NCI-H146 (cell line): ENCODE measurements at places on chromosomes 2 and 18.

DNA sequence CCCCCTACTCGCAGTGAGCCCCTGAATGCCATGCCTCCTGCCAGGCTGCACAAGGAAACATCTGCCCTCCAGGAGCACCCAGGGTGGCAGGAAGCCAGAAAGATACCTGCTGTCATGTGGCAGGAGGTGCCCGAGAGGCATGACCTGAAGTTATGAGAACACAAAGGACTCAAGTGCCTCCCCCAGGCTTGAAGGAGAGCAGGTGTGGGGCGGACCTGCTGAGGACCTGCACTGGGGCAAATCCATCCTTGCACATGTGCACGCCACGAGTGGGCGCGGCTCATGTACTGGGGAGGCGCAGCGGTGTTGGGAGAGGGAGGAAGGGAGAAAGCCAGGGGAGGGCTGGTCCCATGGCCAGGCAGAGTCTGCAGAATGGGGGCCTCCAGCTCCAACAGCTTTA, 26.9 kb downstream of the SDC1 start:
- DNase-seq: peak; percentile 44

DNA sequence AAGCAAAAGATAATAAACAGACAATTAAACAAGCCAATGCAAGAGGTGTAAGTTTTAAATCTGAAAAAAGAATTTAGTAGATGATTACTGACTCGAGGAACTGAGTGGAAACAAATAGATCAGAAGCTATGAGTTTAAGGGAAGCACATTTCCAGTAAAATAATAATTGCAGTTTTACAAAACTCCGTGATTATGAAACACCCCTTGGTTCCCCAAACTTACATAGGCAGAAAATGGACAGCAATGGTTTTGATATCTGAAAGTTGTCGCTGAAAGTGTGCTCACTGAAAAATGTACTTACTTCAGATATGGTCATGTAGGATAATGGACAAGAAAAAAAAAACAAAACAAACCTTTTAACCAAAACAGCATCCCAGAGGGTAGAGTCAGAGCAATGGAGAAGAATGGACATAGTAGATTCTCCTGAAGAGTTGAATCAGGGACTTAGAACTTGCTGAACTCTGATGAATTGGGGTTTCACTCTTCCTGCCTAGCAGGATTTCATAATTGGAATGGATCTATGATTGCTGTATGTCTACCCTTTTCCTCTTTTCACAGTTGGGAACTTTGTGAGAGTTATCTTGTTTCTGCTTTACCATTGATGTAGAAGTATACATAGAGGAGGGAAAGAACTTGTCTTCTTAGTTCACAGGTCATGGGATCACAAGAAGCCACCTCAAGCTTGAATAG, 305.6 kb upstream of the ZEB2 start:
- no peak for DNase-seq

GRCh38 chr2:236901956-236902355, 183.7 kb upstream of the COPS8 start:
- no peak for DNase-seq

DNA sequence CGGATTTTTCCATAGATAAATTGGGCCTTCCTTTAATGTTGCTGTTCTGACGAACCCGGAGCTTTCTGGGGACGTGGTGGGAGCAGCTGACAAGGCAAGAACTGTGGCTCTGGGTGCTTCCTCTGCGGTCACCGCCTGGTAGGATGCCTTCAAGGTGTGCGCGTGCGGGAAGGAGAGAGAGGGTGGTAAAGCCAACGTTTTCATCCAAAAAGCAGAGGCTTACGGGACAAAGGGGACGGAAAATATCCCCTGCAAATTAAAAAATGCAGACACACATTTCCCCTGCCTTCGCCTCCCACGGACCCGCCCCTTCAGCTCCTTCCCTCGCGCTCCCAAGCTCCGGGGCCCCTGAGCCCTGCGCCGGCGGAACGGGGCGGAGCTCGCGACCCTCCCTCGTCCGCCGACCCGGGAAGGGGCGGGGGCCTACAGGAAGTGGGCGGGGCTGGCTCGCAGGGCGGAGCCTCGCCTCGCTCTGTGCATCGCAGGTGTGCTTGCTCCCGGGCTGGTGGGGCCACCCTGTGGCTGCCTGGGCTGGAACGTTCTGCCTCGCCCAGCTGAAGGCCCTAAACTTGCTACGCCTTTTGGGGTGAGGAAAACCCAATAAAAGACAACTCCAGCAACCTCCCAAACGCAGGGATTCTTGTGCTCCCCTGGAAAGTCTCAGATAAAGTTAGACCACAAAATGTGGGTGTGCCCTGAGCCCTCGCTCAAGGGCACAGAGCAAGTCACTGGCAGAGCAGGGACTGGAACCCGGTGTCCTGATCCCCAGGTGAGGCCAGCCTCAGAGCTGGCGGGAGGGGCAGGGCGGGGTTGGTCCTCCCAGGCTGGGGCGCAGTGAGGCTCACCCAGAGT, 25.4 kb upstream of the SLC66A3 start:
- DNase-seq: peak; percentile 87

DNA sequence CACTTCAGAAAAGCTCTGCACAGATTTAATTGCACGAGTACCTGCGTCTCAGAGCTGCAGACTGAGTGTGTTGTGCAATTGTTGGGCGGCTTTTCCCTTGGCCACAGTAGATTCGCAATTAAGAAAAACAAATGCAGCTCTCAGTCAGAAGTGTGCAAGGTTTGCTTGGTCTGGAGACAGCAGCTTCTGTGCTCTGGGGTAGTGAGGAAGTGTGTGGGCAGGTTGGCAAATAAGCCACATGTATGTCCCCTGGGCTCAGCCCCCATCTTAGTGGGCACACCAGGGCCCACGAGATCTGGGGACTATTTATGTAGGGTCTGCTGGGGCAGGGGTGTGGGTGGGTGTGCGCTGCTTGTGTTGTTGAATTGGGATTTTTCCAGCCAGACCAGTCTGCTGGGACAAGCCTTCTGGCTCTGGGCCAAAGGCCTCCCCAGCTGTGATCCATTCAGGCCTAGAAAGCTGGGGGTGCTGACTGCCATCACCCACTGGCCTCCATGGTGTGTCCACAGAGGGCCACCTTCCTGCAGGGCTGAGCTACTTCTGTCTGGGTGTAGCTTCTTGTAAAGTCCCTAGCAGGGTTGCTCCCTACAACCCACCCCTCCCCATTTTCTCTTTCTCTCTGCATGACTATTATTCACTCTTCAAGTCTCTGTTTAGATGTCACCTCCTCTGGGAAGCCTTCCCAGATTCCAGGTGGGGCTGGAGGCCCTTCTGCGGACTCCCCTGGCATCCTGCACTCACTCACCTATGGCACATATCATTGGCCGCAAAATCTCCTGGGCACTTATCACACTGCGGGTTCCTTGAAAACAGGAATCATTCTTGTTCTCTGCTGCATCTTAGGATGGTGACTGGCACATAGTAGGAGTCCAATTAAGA, 67.8 kb downstream of the ODC1 start:
- no peak for DNase-seq

GRCh38 chr2:167342769-167343168, 454.5 kb downstream of the XIRP2 start:
- no peak for DNase-seq

- no peak for DNase-seq
Observed at GRCh38 chr2:238489431-238489830, 62.7 kb downstream of the ASB1 start.

DNA sequence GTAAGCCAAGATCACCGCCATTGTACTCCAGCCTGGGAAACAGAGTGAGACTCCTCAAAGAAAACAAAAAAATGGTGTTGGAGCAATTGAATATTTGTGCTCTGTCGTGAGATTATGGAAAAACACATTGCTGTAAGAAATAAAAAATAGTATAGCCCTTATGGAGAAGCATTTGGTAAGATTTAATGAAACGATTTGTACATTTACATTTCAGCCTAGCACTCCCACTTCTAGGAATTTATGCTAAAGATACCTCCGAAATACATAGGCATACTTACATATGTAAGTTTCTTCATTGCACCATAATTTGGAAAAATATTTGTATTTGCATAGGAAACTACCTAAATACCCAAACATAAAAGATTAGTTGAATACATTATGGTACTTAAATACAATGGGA, 8.7 kb upstream of the DTNB start:
- DNase-seq: no peak

GRCh38 chr18:6624271-6624660, 105.2 kb upstream of the ARHGAP28 start:
- DNase-seq: no peak

DNA sequence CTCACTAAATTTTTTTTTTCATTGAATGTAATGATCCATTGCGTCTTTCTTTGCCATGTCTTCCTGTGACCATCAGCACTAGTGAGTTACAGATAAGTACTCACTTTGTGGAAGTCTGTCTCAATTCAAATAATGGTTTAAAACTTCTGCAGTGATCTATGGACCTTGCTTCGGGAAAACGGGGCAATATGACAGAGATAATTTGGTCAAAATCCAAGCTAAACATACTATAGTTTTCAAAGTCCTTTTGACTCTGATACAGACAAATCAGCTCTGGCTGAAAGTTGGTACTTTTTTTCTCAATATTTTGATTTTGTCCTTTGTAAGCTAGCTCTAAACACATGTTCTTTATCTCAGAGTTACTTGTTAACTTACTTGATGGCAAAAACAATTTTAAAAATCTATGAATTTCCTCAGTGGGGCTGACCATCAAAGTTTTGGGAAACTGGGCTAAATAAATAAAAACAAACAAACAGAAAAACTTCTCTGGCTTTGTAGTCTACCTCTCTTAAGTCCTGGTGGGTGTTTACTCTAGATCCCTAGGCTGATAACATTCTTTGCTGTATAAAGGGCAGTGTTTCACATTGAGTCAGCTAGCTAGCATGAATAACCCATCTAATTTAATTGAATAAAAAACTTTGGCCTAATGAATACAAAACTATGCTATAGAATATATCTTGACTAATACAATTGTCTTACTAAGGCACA, 327.6 kb downstream of the RDH14 start:
- DNase-seq: no peak

- no peak for DNase-seq
Observed at GRCh38 chr2:132618734-132619133, 51.3 kb downstream of the LYPD1 start.

DNA sequence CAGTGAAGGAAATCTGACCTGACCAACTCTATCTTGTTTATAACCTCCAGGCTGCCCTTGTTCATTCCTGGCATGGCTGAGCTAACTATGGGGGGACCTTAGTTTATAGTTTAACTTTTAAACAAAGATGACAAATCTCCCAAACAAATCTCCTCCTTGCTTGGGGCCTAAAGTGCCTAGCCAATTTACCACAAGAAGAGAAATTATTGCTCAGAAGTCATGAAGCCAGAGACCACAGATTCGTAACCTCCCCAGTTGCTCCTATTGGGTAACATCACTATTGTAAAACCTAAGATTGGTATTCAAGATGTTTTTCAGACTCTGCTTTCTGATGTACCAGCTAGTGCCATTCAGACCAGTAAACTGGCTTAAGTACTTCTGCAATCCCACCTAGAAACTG, 649.4 kb upstream of the SLC8A1 start:
- no peak for DNase-seq

GRCh38 chr18:46418663-46419260, 238.3 kb downstream of the LOXHD1 start:
- DNase-seq: no peak

DNA sequence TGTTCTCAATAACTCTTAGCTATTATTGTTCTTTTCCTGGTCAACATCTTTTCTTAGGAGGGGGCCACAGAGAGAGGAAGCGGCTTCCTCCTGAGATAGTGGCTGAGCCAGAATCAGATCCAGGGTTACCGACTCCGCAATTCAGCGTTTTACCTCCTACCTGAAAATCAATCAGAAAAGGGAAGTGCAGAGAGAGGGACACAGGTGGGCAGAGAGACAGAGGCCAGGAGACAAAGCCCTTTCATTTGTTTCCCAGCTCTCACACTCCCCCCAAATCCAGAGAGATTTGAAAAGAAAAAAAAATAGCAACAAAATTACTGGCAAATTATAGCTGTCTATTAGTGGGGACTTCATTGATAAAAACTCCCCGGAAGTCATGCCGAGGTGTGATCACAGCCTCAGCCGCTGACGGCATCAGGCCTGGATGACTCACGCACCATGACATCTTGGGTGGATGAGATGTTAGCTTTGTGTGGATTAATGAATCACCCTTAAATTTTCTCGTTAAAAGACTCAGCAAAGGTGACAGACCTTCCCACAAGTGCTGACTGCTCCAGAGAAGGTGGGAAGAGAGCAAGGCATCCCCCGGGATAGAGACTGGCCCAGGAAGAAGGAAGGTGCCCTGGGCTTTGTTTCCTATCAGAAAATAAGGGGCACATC, 120.7 kb downstream of the LOXHD1 start:
- peak; percentile 56 for DNase-seq

DNA sequence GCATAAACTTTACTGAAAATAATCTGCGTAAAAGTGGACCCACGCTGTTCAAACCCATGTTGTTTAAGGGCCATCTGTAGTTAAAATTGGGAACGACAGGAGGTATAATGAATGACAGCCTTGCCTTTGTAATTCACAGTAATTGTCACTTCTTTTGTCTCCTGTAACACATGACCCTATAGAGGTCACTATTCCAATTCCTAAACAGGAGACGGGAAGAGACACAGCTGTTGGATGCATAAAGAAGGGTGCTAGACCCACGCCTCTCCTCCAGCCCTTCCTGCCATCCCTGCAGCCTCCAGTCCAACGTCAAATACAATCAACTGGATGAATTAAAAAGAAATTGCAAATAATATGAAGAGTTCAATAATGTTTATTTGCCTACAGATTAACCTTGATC, 63.1 kb upstream of the NFATC1 start:
- DNase-seq: peak; percentile 97

DNA sequence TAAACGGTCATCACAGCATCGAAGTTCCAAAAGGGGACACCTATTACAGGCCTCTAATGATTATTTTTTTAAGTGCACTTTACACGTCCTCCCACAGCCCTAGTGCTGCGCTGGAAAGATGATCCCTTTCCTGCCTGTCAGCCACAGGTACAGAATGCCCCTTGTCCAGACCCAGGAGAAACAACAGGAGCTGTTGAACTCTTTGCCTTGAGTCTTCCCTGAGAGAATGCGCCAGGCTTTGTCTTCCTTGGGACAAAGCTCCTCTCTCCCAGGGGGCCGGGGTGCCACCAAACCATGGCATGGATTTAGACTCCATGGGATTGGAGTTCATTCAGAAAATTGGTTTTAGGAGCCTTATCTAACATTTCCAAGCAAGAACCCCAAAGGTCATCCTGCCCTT, 319.0 kb upstream of the SOX11 start:
- DNase-seq: peak; percentile 68

- DNase-seq: no peak
Observed at GRCh38 chr18:41466436-41467160, 488.4 kb upstream of the PIK3C3 start.

DNA sequence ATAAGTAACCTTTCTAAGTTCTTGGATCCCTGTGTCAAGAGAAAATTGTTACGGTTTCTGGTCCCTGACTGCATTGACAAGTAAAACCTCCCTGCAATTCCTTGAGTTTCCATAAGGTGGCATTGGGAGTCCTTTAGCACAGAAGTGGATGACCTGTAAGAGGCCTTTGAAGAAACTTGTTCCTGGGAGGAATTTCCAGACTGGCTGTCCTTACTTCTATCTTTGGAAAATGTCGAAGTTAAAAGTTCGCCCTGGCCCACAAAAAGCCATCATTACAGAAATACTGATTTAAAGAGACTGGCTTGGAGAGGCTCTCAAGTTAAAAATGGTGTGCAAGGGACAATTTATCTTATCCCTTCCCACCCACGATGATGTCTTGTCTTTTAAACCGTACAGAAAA, 218.4 kb downstream of the CDH20 start:
- DNase-seq: peak; percentile 75

GRCh38 chr2:74843433-74843832, 9.5 kb downstream of the HK2 start:
- no peak for DNase-seq
